ENCODE measurements at places on chromosomes 4 and X.

GRCh38 chr4:18981234-18981615, 959.7 kb upstream of the LCORL start:
- no peak for DNase-seq

DNA sequence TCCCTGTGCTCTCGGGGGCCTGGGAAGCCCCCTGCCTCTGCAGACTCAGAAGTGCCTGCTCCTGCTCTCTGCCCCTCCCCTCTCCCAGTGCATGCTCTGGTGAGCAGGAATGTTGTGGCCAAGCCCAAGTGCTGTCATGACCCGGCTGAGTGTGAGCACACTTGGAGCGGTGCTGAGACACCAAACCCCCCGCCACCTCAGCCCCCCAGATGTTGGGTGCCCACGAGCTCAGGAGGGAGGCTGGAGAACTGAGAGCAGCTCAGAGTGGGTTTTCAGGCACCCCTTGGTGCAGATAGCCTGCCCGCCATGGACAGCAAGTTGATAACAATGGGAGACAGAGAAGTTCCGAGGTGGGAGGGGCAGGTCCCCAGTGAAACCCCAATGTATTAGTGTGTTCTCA, 477.4 kb downstream of the ACTRT1 start:
- DNase-seq = no peak

GRCh38 chr4:105946771-105947170, 51.5 kb downstream of the NPNT start:
- DNase-seq = no peak

- no peak for DNase-seq
Observed at GRCh38 chrX:111503485-111503993, 7.9 kb upstream of the SERTM2 start.

DNA sequence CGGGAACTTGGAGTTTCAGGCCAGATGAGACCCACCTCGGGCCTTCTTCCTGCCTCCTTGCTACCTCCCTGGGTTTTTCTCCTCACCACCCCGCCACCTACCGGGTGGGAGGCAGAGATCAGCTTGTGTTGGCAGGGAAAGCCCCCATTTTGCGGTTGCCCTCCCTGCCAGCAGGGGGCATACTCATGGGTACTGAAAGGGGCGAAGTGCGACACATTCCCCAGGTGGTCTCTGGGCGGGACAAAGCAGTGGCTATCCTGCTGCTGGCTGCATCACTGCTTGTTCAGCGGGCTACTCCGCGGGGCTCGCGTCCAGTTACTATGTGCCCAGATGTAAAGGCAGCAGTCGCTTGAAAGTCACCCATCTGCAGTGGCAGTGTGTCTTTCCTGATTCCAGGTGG, 330.3 kb downstream of the PDHA2 start:
- no peak for DNase-seq

GRCh38 chr4:73505567-73505966, 24.0 kb downstream of the AFM start:
- DNase-seq = no peak

- no peak for DNase-seq
Observed at GRCh38 chr4:101787701-101788316, 2.7 kb upstream of the BANK1 start.

DNA sequence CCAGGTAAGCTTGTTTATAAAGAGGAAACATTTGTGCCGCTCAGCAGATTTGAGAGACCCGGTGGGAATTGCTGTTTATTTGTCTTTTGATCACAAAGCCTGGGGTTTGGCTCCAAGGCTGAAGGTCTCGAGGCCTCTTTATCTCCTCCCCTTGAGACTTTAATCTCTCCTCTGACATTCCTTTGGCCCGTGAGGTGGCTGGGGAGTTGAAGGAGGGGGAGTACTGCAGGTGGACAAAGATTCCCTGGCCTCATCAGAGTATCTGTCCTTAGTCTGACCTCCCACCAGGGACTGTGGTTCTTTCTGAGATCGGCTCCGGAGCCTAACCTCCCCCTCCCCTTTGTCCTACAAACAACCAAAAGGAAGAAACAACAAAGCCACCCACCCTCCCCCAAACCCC, 216.5 kb downstream of the MID1IP1 start:
- DNase-seq = no peak

DNA sequence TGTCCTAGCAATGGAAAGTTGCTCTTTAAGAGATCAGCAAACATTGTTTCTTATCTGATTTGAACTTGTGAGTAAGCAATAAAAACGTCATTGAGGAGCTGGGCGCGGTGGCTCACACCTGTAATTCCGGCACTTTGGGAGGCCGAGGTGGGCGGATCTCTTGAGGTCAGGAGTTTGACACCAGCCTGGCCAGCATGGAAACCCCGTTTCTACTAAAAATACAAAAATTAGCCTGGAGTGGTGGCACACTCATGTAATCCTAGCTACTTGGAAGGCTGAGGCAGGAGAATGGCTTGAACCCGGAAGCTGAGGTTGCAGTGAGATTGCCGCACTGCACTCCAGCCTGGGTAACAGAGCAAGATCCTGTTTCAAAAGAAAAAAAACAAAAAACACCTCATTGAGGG, 11.2 kb upstream of the PLAC8 start:
- DNase-seq = no peak

- no peak for DNase-seq
Observed at GRCh38 chr4:43716721-43717395, 731.8 kb downstream of the KCTD8 start.

DNA sequence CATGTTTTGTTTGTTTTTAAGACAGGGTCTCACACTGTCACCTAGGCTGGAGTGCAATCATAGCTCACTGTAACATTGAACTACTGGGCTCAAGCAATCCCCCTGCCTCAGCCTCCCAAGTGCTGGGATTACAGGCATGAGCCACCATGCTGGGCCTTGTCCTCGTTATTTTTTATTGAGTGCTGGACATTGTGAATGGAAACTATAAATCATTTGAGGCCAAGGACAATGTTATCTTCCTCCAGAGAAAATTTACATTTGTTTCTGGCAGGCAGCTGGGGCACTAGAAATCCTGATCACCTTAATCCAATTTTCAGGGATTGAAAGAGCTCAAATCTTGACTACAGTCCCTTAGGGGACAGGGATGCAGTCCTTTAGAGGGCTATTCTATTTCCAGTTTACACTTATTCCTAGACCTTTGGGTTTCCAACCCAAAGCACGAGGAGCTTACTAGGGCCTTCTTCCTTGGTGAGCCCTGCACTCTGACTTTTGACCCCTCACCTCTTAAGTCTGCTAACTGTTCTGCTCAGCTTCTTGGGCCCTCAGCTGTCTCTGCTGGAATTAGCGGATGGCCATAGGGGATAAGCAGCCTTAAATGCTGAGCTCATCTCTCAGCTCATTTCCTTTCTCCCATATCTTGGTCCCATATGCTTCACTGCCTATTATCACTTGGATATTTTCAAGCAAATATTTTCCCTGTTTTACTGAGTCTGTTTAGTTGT, 23.0 kb upstream of the PDZD4 start:
- no peak for DNase-seq

GRCh38 chrX:84339507-84340364, 151.7 kb upstream of the RPS6KA6 start:
- no peak for DNase-seq

DNA sequence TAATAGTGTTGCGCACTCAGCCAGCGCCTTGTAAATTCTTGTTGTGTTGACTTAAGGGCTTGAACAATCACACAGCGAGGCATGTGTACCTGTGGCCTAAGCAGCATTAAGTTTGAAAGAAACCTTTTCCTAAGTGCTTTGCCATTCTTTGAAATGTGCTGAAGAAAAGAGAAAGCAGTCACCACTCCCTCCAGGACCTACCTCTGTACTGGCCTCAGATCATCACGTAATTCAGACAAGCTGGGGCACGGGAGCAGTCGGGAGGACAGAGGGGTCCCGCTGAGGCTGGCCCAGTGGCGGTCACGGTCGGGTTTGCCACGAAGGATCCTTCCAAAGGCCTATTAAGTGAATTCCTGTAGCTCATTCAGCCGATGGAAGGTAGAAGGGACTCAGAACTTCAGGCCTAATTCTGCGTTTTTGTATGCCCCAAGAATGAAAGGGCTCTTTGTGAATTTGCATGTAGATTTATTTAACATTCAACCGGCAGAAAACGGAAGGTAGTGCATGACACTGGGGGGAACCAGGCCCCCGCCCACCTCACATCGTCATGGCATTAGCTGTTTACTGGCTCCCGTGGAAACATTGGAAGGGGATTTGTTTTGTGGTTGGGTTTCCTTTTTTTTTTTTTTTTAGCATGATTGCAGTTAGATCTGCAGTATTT, 106.3 kb downstream of the TRAPPC11 start:
- DNase-seq = peak; percentile 74

DNA sequence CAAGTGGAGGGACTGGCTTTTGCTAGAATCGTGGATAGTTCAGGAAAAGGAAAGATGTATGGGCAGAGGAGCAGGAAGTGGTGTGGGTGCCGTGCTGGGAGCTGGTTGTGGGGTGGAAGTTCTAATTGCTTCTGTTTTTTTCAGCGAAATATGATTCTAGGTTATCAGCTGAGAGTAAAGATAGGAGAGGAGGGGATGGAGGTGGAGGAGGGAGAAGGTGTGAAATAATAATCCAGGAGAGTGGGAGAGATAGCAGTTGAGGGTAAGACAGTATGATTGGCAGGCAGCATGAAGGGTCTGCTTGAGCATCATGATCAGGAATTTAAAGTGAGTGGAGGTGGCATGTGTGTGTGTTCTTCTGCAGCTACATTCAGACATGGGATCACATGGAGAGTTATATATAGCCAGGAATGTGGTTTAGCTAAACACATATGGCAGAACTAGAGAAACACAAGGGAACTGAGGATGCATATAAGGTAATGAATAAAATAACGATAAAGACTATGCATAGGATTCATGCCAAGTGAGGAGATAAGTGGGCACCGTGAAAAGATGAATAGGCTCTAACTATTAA, 133.7 kb downstream of the ANK2 start:
- DNase-seq = no peak

- DNase-seq = no peak
Observed at GRCh38 chrX:154596290-154596929, 11.5 kb downstream of the CTAG1A start.

DNA sequence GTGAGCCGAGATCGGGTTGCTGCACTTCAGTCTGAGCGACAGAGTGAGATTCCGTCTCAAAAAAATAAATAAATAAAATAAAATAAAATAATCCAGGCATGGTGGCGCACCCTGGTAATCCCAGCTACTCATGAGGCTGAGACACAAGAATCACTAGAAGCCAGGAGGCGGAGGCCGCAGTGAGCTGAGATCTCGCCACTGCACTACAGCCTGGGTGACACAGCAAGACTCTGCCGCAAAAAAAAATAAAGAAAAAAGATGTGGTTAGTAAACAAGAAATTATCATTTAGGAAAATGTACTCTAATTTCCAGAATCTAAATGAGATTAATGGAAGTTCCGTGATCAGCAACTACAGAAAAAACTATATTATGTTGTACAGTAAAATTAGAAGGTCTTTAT, 14.5 kb upstream of the LRBA start:
- DNase-seq = no peak

DNA sequence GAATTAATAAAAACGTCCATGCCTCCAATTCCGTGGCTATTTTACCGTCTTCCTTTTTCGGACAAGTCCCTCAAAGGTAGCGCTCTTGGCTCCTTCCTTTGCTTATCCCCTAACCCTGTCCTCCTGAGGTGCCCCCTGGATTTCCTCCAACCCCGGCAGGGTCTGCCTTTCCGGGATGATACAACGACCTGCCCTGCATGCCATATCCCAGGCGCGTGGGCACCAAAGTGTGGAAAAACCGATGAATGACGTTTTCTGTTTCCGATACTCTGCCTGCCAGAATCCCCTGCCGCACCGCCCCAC, 706 bp upstream of the CSTF2 start:
- DNase-seq = peak; percentile 36

DNA sequence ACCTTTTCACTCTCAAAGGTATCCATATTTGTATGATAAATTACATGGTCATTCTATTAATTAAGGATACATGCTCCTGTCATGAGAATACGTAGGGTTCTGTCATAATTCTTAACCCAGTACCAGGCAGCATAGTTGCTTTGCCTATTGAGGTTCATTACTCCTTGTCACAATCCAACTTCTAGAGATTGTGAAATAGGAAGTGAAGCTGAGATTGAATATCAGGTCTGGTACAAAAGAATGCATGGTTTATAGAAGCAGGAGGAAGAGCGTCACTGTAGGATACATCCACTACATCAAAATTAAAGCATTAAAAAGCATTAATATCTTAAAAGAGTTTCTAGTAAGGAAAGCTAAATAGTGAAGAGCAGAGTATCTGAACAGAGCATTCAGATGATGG, 647.0 kb downstream of the IQCM start:
- DNase-seq = no peak

GRCh38 chr4:119113033-119113655, 22.5 kb upstream of the MYOZ2 start:
- DNase-seq = no peak

GRCh38 chr4:101693842-101694398, 96.6 kb upstream of the BANK1 start:
- DNase-seq = no peak

DNA sequence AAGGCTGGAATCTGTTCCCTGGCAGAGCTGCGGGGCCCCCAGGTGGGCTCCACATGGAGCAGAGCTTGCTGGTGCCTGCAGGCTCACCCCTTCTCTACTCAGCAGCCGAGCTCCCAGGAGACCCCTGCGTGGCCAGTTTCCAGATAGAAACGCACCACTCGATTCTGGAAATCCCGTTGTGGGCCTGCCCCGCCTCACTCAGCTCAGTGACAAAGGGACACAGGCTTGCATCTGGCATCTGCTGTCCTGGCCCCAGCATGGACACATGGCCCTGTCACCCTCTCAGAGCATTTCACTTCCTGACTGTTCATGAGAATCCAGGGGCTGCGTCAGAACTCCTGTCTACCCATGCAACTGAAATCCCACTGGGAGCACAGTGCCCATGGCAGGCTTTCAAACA, 20.5 kb upstream of the C4orf50 start:
- DNase-seq = no peak

DNA sequence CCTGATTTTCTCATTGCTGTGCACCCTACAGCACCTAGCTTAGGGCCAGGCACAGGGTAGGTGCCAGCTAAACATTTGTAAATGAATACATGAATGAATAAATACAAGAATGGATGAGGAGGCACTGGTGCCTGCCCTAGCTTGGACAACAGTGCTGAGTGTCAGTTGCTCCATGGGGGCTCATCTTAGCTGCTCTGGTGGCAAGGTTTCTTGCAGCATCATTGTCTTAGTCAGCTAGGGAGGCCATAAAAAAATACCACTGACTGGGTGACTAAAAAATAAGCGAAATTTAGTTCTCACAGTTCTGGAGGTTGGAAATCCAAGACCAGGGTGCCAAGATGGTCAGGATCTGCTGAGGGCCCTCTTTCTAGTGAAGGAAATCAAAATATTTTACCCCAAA, 31.2 kb downstream of the TMEM31 start:
- DNase-seq = no peak

GRCh38 chrX:38975368-38975942, 174.2 kb downstream of the MID1IP1 start:
- no peak for DNase-seq

DNA sequence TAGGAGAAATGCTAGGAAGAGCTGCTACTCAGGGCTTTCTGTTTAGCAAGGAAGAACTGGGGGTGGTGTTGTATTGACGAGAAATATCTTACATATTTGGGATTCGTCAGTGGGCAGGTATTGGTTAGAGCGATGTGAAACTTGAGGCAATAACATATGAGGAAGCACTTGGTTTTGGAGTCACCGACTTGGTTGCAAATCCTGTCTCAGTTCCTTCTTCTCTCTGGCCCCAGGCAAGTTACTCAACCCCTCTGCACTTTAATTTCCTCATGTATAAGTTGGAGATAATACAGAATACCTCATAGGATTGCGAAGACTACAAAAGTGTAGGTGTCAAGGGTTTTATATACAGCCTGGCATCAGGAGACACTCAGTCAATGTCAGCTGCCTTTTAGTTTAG, 34.1 kb downstream of the GPAT3 start:
- no peak for DNase-seq

- DNase-seq = peak; percentile 67
Observed at GRCh38 chr4:6887591-6888371, 21.8 kb upstream of the TBC1D14 start.

All from Right ventricle myocardium superior (tissue), 1 donor.